ENCODE measurements at places on chromosomes 2 and 18.

- DNase-seq = no peak
These were observed 121.8 kb downstream of the NXPH2 start for GRCh38 chr2:138658187-138658894.

DNA sequence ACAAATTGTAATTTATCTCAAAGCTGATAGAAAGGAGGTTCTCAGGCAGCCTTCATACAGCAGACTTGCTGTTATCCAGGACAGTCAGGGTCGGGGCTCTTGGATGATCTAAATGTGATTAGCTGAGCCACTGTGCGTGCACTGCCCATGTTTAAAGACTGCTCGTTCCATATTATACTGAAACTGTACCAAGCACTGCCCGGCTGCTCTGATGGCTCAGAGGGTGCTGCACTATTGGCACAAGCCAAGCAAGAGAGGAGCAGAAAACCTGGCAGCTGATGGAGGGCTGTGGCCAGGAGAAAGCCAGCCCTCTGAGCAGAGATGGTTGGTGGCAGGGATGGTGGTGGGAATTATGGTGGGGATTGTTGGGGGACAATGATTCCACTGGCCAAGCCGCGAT is 63.4 kb downstream of the COL6A3 start:
- no peak for DNase-seq

DNA sequence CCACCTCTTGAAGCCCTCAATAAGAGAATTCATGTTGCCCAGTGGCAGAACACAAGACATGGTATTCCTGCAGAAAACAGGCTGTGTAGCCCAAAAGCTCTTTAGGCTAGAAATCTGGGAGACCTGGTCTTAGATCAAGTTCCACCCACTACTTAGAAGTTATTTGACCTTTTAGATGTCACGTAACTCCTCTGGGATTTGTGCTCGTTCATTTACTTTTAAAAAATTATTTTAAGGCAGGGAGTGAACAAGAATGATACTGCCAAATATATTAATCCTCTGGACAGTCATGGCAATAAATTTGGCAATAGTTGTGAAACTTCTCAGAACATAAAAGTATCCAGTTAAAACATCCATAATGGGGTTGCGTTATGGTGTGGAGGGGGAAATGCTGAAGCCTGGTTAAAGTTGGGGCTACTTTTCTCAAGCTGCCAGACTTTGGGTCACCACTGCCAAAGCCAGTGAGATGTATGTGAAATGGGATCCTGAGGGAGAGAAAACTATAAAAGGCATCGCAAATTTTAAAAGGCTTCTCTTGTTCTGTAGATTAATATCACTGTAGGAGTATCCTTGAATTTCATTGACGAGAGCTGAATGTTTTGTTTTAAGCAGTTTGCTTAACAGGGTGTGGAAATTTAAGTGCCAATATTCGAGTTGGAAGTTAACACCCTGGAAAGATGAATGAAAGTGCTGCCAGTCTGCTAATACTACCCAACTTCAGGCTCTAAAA is 15.8 kb downstream of the DAPL1 start:
- no peak for DNase-seq

GRCh38 chr2:102313025-102313424 is 1.7 kb downstream of the IL1RL1 start:
- no peak for DNase-seq

DNA sequence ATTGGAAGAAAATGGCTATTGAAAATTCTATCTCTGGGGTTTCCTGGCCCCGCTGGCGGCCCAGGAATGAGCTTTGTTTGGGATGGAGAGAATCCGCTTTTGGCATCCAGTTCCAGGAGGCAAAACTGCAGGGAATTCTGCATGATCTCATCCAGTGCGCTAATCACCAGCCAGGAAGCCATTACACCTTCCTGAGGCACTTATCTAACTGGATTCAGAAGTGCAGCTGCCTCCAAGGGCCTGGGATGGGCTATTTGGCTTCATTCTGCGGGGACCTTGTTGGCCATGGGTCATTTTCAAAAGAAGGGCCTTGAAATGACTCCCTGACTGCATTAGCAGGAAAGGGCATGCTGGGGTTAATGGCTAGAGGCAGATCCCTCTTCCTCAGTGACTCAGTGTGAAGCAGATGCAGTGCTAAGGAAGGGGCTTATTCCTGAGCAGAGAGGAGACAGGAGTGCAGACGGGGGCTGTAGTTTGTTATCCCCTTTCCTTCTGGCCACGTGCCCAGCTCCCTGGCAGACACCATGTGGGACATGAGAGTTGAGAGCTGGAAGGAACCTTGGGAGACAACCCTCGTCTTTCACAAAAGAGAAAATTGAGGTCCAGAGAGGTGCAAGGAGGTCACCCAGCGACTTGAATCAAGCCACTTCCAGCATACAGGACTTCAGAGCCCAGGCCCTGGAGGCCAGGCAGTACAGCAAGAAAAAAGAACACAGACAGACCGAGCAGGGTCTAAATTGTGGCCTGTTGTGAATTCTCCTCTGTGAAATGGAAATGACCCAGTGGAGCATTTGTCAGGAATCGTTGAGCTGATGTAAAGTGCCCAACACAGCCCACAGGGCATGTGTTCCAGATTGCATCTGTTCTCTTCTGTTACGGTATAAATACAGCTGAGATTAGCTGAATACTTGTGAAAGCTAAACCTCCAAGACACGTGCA is 161.8 kb downstream of the PRKCE start:
- DNase-seq = no peak

GRCh38 chr2:203583701-203584100 is 48.6 kb upstream of the RAPH1 start:
- DNase-seq = peak; percentile 51

DNA sequence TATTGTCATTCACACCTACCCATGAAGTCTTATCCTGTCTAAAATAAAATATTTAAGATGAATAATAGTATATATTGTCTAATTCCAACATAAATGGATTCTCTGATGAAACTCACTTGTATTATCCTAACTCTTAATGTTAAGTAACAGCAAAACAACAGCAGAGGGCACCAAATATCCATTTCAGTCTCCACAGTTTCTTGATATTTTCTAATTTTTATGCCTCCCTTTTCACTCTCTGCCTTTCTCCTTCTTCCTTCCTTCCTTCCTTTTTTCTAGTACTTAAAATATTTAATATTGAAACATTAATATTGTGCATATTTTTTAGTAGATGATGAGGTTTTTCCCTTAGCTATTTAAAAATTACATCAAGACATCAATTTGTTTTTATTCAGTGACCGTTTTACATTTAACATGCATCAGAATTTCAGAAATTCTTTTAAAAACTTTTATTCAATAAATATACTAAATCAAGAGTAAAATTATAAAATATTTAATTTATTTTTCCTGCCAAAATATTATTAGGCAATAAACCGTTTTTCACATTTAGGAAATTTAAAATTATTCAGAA is 97.6 kb downstream of the WDR7 start:
- no peak for DNase-seq
